Cerebellum (tissue), 4 donors: ENCODE measurements at places on chromosomes 2 and 18.

- no peak for DNase-seq
These were observed 1.5 kb downstream of the TEX261 start for GRCh38 chr2:70992945-70993853.

- DNase-seq: no peak
These were observed 21.0 kb upstream of the L3MBTL4 start for GRCh38 chr18:6435731-6436130.

GRCh38 chr2:84247532-84247931, 211.5 kb downstream of the SUCLG1 start:
- DNase-seq: no peak

DNA sequence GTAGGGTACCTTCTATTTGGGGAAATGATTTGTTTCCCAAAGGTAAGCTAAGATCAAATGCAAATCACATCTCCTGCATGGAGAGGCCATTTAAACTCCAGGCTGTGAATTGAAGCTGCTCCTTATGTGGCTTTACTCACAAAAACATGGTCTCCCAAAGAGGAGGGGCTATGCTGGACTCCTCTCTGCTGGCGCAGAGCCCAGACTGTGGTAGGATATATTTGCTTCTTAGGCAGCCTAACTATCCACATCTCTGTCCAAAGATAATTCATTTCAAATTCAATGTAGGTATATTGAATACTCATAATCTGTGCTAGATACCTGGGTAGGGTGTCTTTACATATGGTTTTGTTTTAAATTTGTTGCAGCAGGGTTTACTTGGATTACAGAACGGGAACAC, 358.5 kb downstream of the ALK start:
- DNase-seq: no peak
